ENCODE measurements at places on chromosomes 2 and 18.

- no peak for DNase-seq
- no peaks in the 10 kb centered on the region for H3K4me1 ChIP-seq
- H3K27ac ChIP-seq = no peak overlapping the region
- no peaks in the 10 kb centered on the region for H3K27me3 ChIP-seq
Measured at GRCh38 chr18:68480196-68480595, 234.7 kb downstream of the TMX3 start.

DNA sequence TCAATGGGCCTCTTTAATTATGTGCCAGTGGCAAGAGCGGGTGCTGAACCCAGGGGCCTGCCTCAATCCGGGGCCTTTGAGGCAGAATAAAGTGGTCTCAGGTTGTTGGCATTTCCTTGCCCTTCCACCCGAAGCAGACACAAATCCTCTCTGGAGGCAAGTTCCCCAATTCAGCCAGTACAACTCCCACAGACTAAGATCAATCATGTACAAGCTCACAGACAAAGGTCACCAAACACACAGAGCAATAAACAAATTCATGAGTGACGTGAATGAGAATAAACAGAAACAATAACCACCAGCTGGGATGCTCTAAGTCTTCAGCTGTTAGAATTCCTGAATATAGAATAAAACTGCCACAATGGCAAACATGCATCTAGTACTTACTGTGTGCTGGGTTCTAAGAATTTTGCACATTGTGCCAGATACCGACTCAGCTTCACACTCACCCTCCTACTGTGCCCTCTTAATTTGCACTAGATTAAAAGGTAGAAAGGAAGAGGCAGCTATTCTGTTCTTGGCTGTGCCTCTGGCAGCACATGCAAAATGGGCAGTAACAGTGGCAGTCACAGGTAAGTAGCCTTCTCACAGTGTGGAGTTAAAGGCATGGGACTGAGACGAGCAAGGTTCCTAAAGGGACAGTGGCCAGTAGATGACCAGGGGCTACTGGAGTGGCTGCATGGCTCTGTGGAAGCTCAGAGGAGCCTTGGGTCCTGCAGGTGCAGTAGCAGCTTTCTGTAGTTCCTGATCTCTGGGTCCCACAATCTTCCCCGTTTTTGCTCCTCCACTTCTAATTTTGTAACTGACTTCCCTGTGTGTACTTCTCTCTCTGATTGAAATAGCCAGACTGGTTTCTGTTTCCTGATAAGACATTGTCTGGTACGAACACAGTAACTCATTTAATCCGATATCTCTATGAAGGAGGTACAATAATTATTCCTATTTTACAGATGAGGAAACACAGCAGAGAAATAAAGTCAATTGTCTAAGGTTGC, 34.6 kb upstream of the IL1B start:
- H3K4me3 ChIP-seq = no peak overlapping the region
- no peak for DNase-seq
- peaks cover 5% of the 10 kb centered on the region for H3K27me3 ChIP-seq
- no peak overlapping the region for H3K27ac ChIP-seq
- no peaks in the 10 kb centered on the region for H3K4me1 ChIP-seq

DNA sequence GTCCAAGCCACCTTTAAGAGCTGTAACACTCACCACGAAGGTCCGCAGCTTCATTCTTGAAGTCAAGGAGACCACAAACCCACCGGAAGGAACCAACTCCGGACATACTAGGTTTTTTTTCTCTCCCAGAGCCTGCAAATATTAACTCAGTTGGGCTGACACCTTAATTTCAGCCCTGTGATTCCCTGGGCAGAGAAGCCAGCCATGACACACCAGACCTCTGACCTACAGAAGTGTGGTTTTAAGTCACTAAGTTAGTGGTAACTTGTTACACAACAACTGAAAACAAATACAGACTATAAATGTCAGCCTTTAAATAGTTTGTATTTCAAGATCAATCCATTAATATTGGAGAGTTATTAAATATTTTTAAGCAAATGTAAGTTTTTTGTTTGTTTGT, 855.1 kb downstream of the TMEM182 start:
- no peak for DNase-seq
- no peaks in the 10 kb centered on the region for H3K36me3 ChIP-seq

DNA sequence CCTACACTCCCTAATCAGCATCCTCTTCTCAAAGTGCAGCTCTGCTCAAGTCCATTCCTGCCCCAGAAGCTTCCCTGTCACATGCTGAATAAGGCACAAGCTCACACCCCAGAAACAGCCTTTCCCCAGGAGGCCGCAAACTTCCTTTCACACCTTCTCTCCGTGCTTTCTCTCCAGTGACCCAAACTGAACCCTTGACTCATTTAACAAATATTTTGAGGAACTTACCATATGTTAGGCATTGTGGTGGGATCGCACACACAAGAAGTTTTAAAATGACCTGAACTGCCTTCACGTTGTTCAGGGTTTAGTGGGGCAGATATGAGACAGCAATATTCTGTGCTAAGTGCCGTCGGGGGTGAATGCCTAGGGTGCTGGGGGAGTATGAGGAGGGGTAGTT, 161.3 kb downstream of the INSIG2 start:
- no peak overlapping the region for H3K4me3 ChIP-seq
- no peak overlapping the region for H3K27ac ChIP-seq
- DNase-seq = no peak
- no peaks in the 10 kb centered on the region for H3K36me3 ChIP-seq
- peaks cover 21% of the 10 kb centered on the region for H3K27me3 ChIP-seq

DNA sequence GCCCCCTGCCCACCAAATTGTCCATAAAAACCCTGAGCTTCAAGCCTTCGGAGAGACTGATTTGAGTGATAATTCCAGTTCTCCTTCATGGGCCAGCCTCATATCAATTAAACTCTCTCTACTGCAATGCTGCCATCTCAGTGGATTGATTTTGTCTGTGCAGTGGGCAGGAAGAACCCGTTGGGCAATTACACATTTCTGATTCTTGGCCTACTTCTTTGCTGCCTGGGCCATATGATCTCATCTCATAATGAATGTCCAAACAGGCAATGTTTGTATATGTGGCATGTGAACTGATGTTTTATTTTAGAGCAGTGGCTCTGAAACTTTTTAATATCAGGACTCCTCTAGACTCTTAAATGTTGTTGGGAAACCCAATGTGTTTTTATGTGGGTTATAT, 101.2 kb upstream of the SLC38A11 start:
- no peaks in the 10 kb centered on the region for H3K36me3 ChIP-seq
- no peaks in the 10 kb centered on the region for H3K27me3 ChIP-seq
- no peak overlapping the region for H3K4me3 ChIP-seq
- no peak overlapping the region for H3K27ac ChIP-seq

DNA sequence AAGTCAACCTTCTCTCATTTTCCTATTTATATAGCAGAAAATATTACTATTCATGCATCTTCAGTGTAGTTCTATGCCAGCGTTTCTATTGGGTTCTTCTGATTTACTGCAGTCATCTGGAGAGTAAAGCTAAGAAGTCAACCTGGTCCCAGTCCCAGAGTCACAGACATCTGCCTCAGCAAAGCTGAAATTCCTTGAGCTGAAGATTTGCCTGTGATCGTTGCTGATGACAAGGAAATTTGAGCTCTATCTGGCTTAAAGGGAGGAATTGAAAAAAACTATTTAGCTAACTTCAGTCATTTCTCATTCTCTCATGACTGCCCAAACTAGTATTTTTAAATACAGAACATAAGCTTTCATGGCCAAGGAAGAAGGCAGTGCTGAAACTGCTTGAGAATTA, 45.7 kb downstream of the RND3 start:
- no peaks in the 10 kb centered on the region for H3K27me3 ChIP-seq
- no peaks in the 10 kb centered on the region for H3K4me1 ChIP-seq
- no peak overlapping the region for H3K4me3 ChIP-seq
- DNase-seq = no peak
- no peaks in the 10 kb centered on the region for H3K36me3 ChIP-seq

- H3K36me3 ChIP-seq = no peaks in the 10 kb centered on the region
- peaks cover 4% of the 10 kb centered on the region for H3K4me1 ChIP-seq
- no peaks in the 10 kb centered on the region for H3K27me3 ChIP-seq
- no peak overlapping the region for H3K27ac ChIP-seq
- no peak overlapping the region for H3K4me3 ChIP-seq
Measured at GRCh38 chr2:11963966-11964365, 217.5 kb downstream of the LPIN1 start.

DNA sequence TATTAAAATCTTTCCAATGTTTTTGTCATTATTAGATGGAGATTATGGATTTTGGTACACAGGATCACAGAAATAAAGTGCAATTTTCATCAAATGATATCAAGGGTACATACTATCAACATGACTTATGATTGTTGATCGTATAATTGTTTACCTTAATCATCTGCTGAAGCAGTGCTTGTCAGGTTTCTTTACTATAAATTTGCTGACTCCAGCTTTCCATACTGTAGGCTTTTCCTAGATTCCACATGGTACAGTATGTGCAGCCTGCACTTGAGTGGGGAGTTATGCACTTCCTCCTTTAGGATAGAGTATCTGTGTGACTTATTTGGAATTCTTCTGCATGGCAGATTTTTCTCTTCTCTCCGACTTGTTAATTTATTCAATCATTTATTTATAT, 187.6 kb upstream of the DPP10 start:
- H3K4me1 ChIP-seq = no peaks in the 10 kb centered on the region
- H3K36me3 ChIP-seq = no peaks in the 10 kb centered on the region

GRCh38 chr18:9803698-9804516, 81.9 kb upstream of the TXNDC2 start:
- H3K27ac ChIP-seq = no peak overlapping the region
- peaks cover 27% of the 10 kb centered on the region for H3K36me3 ChIP-seq
- no peak overlapping the region for H3K4me3 ChIP-seq
- no peaks in the 10 kb centered on the region for H3K27me3 ChIP-seq
- no peak for DNase-seq

- H3K27me3 ChIP-seq = no peaks in the 10 kb centered on the region
- no peak for DNase-seq
- H3K4me3 ChIP-seq = no peak overlapping the region
- H3K4me1 ChIP-seq = peaks cover 15% of the 10 kb centered on the region
Measured at GRCh38 chr2:112754564-112754963, 9.8 kb downstream of the CKAP2L start.

- H3K4me3 ChIP-seq = no peak overlapping the region
- H3K27me3 ChIP-seq = no peaks in the 10 kb centered on the region
- DNase-seq = no peak
- peaks cover 33% of the 10 kb centered on the region for H3K4me1 ChIP-seq
- H3K36me3 ChIP-seq = no peaks in the 10 kb centered on the region
Measured at GRCh38 chr2:47269316-47270232, 114.5 kb upstream of the STPG4 start.

- H3K36me3 ChIP-seq = no peaks in the 10 kb centered on the region
- no peak for DNase-seq
- no peak overlapping the region for H3K27ac ChIP-seq
- no peak overlapping the region for H3K4me3 ChIP-seq
- no peaks in the 10 kb centered on the region for H3K27me3 ChIP-seq
- H3K4me1 ChIP-seq = no peaks in the 10 kb centered on the region
Measured at GRCh38 chr18:78727877-78728783, 251.5 kb upstream of the SALL3 start.

DNA sequence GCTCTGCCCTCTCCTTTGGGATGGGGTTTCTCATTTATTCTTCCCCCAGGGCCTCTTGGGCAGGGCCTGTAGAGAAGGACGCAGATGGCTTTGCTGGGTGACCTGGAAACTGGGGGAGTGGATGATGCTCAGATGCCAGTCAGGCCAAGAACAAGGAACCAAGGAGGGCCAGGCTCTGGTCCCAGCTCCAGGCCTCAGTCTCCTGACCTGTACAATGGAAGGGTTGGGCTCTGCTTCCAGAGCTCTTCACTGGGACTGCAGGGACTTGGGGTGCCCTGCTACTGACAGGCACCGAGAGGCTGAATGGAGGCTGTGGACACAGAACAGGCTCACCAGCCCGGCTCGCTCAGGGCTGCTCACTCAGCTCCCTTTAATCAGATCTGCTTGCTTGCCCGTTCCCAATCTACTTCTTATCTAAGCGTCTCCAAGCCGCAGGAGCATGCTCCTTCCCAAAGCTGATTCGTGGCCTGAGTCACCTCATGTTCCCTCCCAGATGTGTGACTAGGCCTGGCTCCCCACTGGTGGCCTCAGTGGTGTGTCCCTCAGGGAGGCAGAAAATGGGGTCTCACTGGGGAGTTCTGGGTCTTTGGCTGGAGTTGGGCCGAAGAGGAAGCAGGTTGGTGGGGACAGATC, 82.6 kb upstream of the ODC1 start:
- H3K4me3 ChIP-seq = no peak overlapping the region
- DNase-seq = no peak
- no peak overlapping the region for H3K27ac ChIP-seq

DNA sequence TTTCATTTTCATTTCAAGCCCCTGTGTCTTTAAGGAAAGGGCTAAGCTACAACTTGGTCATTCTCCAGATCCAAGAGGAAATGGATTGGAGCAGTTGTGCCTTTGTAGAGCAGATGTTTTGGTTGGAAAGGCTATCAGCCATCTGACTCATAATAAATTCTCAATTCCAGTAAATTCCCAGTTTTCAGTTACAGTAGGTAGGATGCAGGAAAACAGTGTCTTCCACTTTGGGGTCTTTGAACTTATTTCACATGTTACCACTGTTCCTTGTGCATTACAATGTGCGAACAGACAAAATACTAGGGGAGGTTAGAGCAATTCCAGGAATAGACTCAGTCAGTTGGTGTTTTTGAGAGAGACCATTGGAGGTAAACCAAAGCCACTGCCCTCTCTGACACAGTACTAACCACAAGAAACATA, 211.9 kb downstream of the BABAM2 start:
- peaks cover 2% of the 10 kb centered on the region for H3K4me1 ChIP-seq
- no peaks in the 10 kb centered on the region for H3K27me3 ChIP-seq
- no peak overlapping the region for H3K27ac ChIP-seq
- H3K36me3 ChIP-seq = peaks cover 9% of the 10 kb centered on the region
- DNase-seq = no peak

- peaks cover 35% of the 10 kb centered on the region for H3K4me1 ChIP-seq
- H3K36me3 ChIP-seq = peaks cover 8% of the 10 kb centered on the region
- peak within 1 kb of the TSS; percentile 91 for H3K4me3 ChIP-seq
- H3K27me3 ChIP-seq = no peaks in the 10 kb centered on the region
- DNase-seq = peak; percentile 45
Measured at GRCh38 chr2:174597345-174598047, at the start of gene WIPF1. Gene WIPF1 (minus strand): TSS chr2:174597804. CDS start chr2:174585573, 12,231 bp downstream.

GRCh38 chr2:129758784-129759471, 220.5 kb upstream of the RAB6C start:
- no peak for DNase-seq
- no peaks in the 10 kb centered on the region for H3K36me3 ChIP-seq
- peaks cover 4% of the 10 kb centered on the region for H3K27me3 ChIP-seq
- H3K27ac ChIP-seq = no peak overlapping the region
- H3K4me3 ChIP-seq = no peak overlapping the region

GRCh38 chr2:48770181-48770580, 14.7 kb upstream of the LHCGR start:
- H3K36me3 ChIP-seq = no peaks in the 10 kb centered on the region
- no peak for DNase-seq
- no peak overlapping the region for H3K4me3 ChIP-seq

DNA sequence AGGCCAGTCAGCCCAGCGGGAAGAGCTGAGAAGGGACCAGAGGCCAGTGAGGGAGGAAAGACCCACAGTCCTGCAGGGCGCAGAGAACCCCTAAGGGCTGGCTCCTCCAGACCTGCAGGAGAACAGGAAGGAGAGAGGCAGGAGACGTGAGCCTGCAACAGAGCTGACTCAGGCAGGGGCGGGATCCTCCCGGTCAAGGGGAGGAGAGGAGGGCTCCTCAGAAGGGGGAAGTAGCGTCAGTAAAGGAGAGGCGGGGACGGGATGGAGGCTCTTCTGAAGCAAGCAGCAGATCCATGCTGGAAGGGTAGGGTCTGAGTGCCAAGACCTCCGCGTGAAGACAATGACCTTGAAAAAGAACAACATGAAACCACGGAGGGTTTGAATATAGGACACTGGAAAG, 50.8 kb downstream of the TRABD2A start:
- no peak overlapping the region for H3K4me3 ChIP-seq
- no peaks in the 10 kb centered on the region for H3K27me3 ChIP-seq
- H3K27ac ChIP-seq = no peak overlapping the region
- DNase-seq = no peak
- peaks cover 2% of the 10 kb centered on the region for H3K36me3 ChIP-seq
- peaks cover 14% of the 10 kb centered on the region for H3K4me1 ChIP-seq

Measured in memory B cell (primary cell).